ENCODE measurements at places on chromosomes 7 and 10.

GRCh38 chr10:26665080-26666048 is 32.1 kb upstream of the PDSS1 start:
- DNase-seq, result no peak

- DNase-seq, result peak; percentile 12
Observed at GRCh38 chr7:128148676-128149075, 92.4 kb upstream of the LEP start.

GRCh38 chr7:99406557-99406956 is 1.8 kb downstream of the PDAP1 start:
- DNase-seq, result no peak

DNA sequence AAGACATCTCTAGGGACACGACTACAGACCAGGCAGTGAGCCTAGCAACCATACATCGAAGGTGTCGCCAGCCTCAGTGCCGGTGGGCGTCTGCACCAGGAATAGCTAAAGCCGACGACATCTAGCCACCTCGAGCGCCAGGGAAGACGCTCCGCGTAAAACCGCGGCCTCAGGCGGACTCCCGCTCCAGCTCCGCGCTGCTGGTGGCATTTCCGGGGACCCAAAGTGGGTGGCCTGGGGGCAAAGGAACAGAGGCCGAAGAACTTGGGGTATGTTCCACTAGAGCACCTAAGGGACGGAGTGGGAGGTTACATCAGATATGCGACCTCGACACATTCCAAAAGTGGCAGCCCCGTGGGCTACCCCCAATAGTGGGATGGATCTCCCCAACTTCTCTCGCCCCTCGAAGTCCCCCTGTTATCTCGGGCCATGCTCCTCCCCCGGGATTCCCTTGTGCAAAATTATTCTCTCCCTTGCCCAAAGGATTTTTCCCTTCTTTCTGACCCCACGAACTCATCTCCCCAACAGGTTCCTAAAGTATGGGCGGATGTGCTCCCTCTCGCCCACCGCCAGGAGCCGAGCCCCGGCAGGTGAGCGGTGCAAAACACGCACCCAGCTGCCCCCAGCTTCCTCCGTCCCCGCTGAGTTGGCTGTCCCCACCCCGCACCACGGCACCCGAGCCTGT is 1.2 kb downstream of the KCNMA1 start:
- no peak for DNase-seq

- no peak for DNase-seq
Observed at GRCh38 chr10:60536529-60537114, 146.9 kb upstream of the ANK3 start.

- DNase-seq, result no peak
Observed at GRCh38 chr10:127968027-127968441, 61.1 kb downstream of the PTPRE start.
